Activated CD4-positive, alpha-beta memory T cell treated with anti-CD3 and anti-CD28 coated beads, Interleukin-2, amount 10 ng/mL, durations not matched to agents 7 days and 5 days (primary cell): ENCODE measurements at places on chromosomes 7 and 10.

DNA sequence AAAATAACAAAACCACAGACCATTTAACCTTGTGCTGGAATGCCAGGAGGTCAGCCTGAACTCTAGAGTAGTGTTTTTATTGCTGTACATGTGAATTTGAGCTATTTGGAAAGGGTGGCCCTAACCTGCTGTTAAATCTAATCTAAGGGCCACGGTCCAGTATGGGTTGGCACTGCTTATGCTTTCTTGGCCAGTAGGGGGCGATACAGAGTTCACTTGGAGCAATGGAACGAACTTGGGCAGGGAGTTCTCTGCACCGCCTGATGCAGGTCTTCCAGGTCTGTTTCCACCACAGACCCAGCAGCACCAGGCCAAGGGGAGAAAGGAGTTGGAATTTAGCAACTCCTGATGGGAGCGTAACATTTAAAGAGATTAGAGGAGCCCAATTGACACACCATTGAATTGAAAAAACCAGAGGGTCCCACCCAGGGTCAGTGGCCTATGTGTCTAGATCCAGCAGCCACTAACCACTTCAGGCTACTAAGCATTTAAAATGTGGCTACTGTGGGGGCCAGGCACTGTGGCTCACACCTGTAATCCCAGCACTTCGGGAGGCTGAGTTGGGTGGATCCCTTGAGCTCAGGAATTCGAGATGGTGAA is 75.7 kb upstream of the EFCAB10 start:
- H3K27me3 ChIP-seq, result no peaks in the 10 kb centered on the region
- H3K27ac ChIP-seq, result no peak overlapping the region
- no peak overlapping the region for H3K4me3 ChIP-seq
- H3K36me3 ChIP-seq, result peaks cover 39% of the 10 kb centered on the region
- peak; percentile 71 for DNase-seq

- DNase-seq, result no peak
- no peaks in the 10 kb centered on the region for H3K4me1 ChIP-seq
- no peak overlapping the region for H3K4me3 ChIP-seq
- H3K27ac ChIP-seq, result no peak overlapping the region
- H3K27me3 ChIP-seq, result no peaks in the 10 kb centered on the region
- no peaks in the 10 kb centered on the region for H3K36me3 ChIP-seq
These were observed 200.6 kb downstream of the NRG3 start for GRCh38 chr10:82075605-82076004.

- peaks cover 7% of the 10 kb centered on the region for H3K36me3 ChIP-seq
- H3K4me3 ChIP-seq, result peak overlapping the region; percentile 83
- H3K27me3 ChIP-seq, result peaks cover 10% of the 10 kb centered on the region
- DNase-seq, result peak; percentile 51
- peak overlapping the region; percentile 96 for H3K27ac ChIP-seq
These were observed 35.2 kb upstream of the EBLN1 start for GRCh38 chr10:22252801-22253579.

- H3K4me1 ChIP-seq, result no peaks in the 10 kb centered on the region
- no peak for DNase-seq
- peaks cover 4% of the 10 kb centered on the region for H3K36me3 ChIP-seq
- H3K27me3 ChIP-seq, result no peaks in the 10 kb centered on the region
- H3K4me3 ChIP-seq, result no peak overlapping the region
- H3K27ac ChIP-seq, result no peak overlapping the region
These were observed 49.6 kb upstream of the RHEB start for GRCh38 chr7:151568956-151569940.

GRCh38 chr7:103113164-103113563 is 35.7 kb downstream of the NAPEPLD start:
- H3K36me3 ChIP-seq, result peaks cover 51% of the 10 kb centered on the region
- DNase-seq, result no peak
- no peak overlapping the region for H3K27ac ChIP-seq

- no peak overlapping the region for H3K27ac ChIP-seq
- DNase-seq, result no peak
- no peaks in the 10 kb centered on the region for H3K36me3 ChIP-seq
- no peaks in the 10 kb centered on the region for H3K4me1 ChIP-seq
- no peak overlapping the region for H3K4me3 ChIP-seq
These were observed 275.5 kb upstream of the DGKB start for GRCh38 chr7:15178065-15178464.

GRCh38 chr7:43678315-43678714 is 51.0 kb downstream of the COA1 start:
- peaks cover 33% of the 10 kb centered on the region for H3K36me3 ChIP-seq
- H3K27me3 ChIP-seq, result no peaks in the 10 kb centered on the region
- H3K4me1 ChIP-seq, result peaks cover 42% of the 10 kb centered on the region
- DNase-seq, result no peak
- H3K27ac ChIP-seq, result peak overlapping the region; percentile 52

GRCh38 chr7:24916463-24917040 is 63.4 kb downstream of the OSBPL3 start:
- H3K27me3 ChIP-seq, result no peaks in the 10 kb centered on the region
- peaks cover 93% of the 10 kb centered on the region for H3K4me1 ChIP-seq
- H3K36me3 ChIP-seq, result peaks cover 67% of the 10 kb centered on the region

- DNase-seq, result no peak
These were observed 397.5 kb downstream of the KCNMA1 start for GRCh38 chr10:77240041-77240652.

DNA sequence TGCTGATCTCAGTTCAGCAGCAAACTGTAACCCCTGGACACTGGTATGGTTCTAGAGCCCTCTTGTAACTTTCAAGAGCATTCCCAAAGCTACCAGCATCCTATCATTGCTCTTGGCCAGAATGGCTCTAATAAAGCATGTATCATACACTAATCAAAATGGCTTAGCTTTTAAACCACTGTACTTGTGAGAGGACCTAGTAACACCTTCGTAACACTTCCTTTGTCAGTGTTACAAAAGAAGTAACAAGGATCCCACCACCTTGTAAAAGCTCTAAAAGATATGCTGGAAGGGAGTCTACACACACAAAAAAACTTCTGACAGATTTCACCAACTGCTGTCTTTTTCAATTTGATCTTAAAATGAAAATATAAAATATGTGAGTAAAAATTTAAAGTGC is 144.7 kb downstream of the ALOX5 start:
- DNase-seq, result no peak
- no peaks in the 10 kb centered on the region for H3K36me3 ChIP-seq
- H3K4me3 ChIP-seq, result no peak overlapping the region
- no peaks in the 10 kb centered on the region for H3K4me1 ChIP-seq
- H3K27ac ChIP-seq, result no peak overlapping the region

GRCh38 chr7:102042016-102042656 is 224.7 kb downstream of the CUX1 start:
- H3K36me3 ChIP-seq, result no peaks in the 10 kb centered on the region
- no peak overlapping the region for H3K4me3 ChIP-seq
- H3K27me3 ChIP-seq, result no peaks in the 10 kb centered on the region

- no peak for DNase-seq
- H3K4me1 ChIP-seq, result no peaks in the 10 kb centered on the region
- no peaks in the 10 kb centered on the region for H3K36me3 ChIP-seq
- H3K4me3 ChIP-seq, result no peak overlapping the region
- H3K27me3 ChIP-seq, result no peaks in the 10 kb centered on the region
These were observed 11.7 kb downstream of the PRKAG2 start for GRCh38 chr7:151865070-151865670.

- no peaks in the 10 kb centered on the region for H3K36me3 ChIP-seq
- no peak overlapping the region for H3K4me3 ChIP-seq
- H3K4me1 ChIP-seq, result peaks cover 49% of the 10 kb centered on the region
- DNase-seq, result no peak
These were observed 84.9 kb upstream of the ADRB1 start for GRCh38 chr10:113958631-113959382.

GRCh38 chr10:20040012-20040411 is 223.8 kb downstream of the PLXDC2 start:
- no peak overlapping the region for H3K4me3 ChIP-seq
- H3K27me3 ChIP-seq, result no peaks in the 10 kb centered on the region
- H3K4me1 ChIP-seq, result no peaks in the 10 kb centered on the region
- DNase-seq, result no peak

GRCh38 chr7:156079156-156079555 is 266.9 kb upstream of the SHH start:
- H3K4me1 ChIP-seq, result no peaks in the 10 kb centered on the region
- no peak overlapping the region for H3K27ac ChIP-seq
- H3K36me3 ChIP-seq, result no peaks in the 10 kb centered on the region

DNA sequence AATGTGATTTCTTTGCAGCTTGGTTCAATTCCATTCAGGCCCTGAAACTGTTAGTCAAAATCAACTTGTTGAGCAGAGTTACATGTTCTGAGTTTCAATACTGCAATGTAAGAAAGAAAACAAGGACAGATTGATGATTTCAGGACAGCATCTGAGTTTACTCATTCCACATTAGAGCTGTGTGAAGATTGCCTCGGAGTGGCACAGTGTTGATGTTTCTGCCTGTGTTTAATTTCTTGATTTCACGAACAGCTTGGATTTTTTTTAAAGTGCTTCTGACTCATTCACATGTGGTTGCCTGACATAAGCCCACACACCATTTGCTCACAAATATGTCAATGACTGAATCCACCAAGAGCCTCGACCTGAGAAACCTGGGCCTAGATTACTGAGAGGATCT is 101.2 kb upstream of the PARD3 start:
- no peak overlapping the region for H3K4me3 ChIP-seq
- no peak for DNase-seq
- H3K4me1 ChIP-seq, result no peaks in the 10 kb centered on the region
- H3K27me3 ChIP-seq, result no peaks in the 10 kb centered on the region
- no peak overlapping the region for H3K27ac ChIP-seq
- H3K36me3 ChIP-seq, result no peaks in the 10 kb centered on the region

DNA sequence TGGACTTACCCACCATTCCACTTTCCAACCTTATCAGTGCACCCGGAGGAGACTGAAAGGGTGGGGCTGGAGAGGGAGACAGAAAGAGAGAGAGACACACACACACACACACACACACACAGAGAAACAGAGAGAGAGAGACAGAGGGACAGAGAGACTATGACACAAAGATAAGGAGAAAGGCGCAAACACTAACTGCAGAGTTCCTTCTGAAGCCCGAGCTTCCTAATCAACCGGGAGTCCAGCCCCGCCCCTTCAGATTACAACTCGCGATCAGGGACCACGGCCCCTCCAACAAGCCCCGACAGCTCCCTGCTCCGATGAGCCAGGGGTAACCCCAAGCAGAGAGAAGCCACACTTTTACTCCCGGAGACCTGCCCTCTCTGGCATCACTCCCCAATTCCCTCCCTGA is 499 bp downstream of the GAL3ST4 start:
- H3K27me3 ChIP-seq, result peaks cover 37% of the 10 kb centered on the region
- peaks cover 76% of the 10 kb centered on the region for H3K4me1 ChIP-seq
- H3K36me3 ChIP-seq, result no peaks in the 10 kb centered on the region
- DNase-seq, result no peak

- H3K36me3 ChIP-seq, result no peaks in the 10 kb centered on the region
- no peak for DNase-seq
- H3K27me3 ChIP-seq, result no peaks in the 10 kb centered on the region
These were observed 216.5 kb downstream of the VTI1A start for GRCh38 chr10:112663234-112664125.

- no peak overlapping the region for H3K27ac ChIP-seq
- no peaks in the 10 kb centered on the region for H3K36me3 ChIP-seq
- peaks cover 7% of the 10 kb centered on the region for H3K4me1 ChIP-seq
- DNase-seq, result no peak
- H3K4me3 ChIP-seq, result no peak overlapping the region
- no peaks in the 10 kb centered on the region for H3K27me3 ChIP-seq
These were observed 176.8 kb downstream of the WNT2 start for GRCh38 chr7:117146059-117146458.
